ENCODE measurements at places on chromosomes 7 and 10.

- DNase-seq = no peak
Observed at GRCh38 chr7:88361357-88361756, 54.7 kb upstream of the STEAP4 start.

DNA sequence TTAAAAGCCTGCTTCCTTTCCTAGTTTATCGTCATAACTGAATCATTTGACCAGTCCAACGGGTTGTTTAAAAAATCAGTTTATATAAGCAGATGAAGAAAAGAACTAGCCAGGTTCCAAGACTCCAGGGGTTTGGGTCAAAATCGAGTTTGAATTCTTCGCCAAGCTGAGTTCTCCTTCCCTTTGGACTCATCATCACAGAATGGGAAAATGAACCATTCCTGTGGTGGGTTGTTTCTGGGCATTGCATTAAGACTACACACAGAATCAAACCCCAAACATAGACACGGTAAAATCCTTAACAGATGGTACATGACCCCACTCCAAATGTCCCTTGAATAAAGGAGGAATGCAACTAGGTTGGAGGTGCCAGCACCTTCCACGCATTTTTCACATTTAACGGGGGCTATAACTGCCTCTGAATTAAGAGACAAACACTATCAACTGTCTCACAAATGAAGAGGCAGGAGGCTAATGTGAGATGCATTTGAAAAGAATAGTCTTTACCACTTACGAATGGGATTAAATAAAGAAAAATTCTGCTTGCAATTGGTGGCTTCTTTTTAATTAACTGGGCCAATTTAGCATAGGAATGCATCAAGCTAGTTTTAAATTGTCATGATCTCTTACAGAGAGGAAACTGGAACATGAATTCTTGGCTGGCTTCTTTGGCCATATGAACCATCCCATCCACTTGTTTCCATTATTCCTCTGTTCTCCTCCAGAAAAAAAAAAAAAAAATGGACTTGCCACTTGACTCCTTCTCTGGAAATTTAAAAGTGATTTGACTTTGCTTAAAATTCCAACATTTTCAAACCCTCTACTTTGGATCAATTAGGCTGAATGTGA, 61.1 kb downstream of the CHST15 start:
- no peak for DNase-seq

DNA sequence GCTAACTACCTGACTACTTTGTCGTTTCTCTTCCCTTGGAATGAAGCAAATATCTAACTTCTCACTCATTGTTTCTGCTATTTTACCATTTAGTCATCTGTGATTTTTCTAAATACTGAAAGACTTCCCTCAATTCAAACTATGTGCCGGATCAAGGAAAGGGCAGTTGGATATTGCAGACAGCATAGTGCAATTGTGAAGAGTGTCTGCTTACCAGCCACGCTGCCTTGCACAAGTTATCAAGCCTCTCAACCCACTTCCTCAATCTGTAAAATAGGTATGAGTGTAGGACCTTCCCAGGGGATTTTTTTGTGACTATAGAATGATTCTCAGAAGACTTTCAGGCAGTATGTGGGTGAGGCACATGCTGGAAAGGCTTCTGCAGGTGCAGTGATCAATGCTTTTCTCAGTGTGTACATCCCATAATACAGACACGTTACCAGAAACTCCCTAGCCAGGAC, 54.3 kb downstream of the EGFR start:
- peak; percentile 83 for DNase-seq

DNA sequence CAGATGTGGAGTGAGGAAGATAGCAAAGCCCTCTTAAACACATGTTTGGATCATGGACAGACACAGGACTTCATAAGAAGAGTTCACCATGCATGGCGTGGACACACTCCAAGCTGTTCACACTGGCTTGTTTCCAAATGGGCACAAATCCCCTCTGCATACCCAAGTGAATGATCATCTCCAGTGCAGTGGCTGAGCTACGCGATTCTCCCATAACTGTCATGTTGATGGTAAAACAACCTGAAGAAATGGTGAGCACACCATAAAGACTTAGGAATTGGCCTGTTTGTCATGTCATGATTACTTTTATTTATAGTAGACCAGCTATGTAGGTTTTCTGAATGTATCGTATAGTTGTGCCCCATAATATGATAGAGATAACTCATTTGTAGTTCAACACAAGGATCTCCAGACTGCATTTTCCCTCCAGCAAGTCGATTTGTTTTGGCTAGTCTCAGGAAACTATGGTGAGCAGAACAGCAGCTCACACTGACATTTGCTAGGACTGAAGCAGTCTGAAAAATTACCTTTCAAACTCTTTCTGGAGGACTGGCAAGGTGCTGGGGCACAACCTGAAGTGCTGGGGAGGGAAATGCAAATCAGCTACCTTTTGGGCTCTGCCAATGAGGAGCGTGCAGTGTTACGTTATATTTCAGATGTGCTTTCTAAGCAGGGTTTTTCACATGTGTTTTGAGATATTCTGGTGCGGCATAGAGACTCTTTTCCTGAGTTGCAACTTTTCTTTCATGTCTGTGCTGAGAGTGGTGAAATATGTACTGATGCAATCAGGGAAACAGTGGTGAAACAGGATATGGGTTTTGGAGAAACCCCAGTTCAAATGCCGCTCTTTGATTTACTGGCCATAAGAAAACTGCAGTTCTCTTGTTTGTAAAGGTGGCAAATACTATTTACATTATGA, 629.6 kb upstream of the DPP6 start:
- DNase-seq = no peak

DNA sequence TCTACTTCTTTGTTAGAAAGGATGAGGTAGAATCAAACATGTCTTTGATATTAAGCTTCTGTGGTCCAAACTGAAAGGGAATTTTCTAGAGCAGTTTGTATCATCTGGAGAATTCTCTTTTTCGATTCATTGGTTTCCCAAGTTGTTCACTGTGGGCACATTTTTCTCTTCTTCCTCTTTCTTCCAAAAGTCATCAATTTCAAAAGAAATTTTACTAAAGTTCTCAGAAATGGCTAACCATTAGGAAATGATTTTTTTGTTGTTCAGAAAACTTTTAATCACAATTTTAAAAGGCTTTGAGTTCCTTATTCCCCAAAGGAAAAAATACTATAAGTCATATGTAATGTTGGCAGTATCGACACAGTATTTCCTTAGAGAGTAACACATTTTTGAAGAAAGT, 28.3 kb upstream of the CCDC6 start:
- DNase-seq = no peak

DNA sequence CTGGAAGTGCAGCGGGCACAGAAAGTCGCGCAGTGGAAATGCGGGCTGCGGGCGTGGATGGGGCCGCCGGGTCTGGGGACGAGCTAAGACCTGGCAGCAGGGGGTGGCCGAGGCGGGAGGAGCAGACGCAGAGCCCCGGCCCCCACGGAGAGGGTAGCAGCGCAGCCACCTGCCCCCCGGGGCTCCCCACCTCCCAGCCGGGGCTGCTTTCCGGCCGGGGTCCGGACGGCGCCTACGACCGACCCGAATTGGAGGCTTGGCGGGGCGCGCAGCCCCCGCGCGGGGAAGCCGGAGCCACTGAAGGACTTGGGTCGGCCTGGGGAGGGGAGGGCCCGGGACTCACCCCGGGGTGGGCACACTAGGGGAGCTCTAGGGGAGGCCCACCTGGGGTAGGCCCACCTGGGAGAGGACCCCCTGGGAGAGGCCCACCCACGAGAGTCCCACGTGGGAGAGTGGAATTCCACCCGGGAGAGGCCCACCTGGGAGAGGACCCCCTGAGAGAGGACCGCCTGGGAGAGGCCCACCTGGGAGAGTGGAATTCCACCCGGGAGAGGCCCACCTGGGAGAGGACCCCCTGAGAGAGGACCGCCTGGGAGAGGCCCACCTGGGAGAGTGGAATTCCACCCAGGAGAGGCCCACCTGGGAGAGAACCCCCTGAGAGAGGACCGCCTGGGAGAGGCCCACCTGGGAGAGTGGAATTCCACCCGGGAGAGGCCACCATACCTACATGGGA, 854 bp upstream of the CFAP46 start:
- DNase-seq = no peak

All from fibroblast of lung (primary cell).